Liver (tissue), 10 donors: ENCODE measurements at places on chromosomes 1 and 21. TPM values are rescaled to one million over a fixed set of nuclear protein-coding genes. Genes with fewer than 3 reads are reported as not detected.

The IFNGR2 gene
- polyA plus RNA-seq: 23.7 TPM

The LRRIQ3 gene
- 0.37 TPM for polyA plus RNA-seq

The SLC45A1 gene
- 0.29 TPM for polyA plus RNA-seq

The DIRAS3 gene
- polyA plus RNA-seq: 2.3 TPM

The FMO5 gene
- polyA plus RNA-seq: 36.0 TPM

The AMY2B gene
- 2.1 TPM for polyA plus RNA-seq

The DENND2C gene
- 4.9 TPM for polyA plus RNA-seq

The SDHC gene
- 247 TPM for polyA plus RNA-seq

The CDC73 gene
- 5.8 TPM for polyA plus RNA-seq

The PPIE gene
- 20.8 TPM for polyA plus RNA-seq
